ENCODE measurements at places on chromosomes 7 and 10.

GRCh38 chr7:71016401-71016800 is 115.5 kb upstream of the GALNT17 start:
- no peak for DNase-seq

GRCh38 chr7:31778296-31778695 is 91.3 kb downstream of the PPP1R17 start:
- no peak for DNase-seq

DNA sequence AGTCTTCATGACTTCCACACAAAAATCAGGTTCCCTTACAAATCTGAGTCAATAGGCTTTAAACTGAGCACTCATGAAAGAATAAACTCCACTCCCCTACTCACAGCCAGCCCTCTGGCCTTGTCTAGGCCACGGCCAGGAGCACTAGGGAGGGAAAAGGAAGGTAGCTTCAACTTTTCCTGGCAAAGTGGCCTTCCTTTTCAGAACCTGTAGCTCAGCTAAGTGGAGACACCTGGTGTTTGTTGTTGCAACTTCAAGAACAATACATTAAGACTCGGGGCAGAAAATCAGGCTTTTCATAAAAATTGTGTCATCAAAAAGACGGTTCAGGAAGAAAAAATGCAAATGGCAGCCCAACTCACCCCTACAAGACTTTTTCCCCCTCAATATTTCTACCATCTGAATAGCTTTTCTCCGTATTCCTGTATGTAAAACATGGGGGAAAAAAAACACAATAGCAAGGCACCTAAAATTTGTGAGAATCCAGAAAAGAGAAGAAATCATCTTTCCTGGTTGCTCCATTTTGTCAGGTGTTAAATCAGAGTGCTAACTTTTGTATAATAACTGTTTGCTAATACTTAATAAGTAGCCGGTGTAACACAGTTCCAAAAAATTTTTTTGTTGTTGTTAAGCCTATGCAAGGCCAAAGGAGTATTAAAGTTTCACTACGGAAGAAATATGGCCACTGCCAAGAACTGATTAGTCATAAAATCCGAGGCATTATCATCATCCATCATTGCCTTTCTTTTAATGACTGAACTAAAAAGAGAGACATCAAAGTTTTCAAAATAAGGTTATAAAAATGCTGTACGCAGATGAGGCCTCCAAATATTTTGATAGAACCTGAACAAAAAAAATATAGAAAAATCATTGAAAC is 66.2 kb upstream of the ARID5B start:
- DNase-seq, result peak; percentile 7

GRCh38 chr10:50293513-50294313 is 42.4 kb upstream of the ASAH2 start:
- no peak for DNase-seq

DNA sequence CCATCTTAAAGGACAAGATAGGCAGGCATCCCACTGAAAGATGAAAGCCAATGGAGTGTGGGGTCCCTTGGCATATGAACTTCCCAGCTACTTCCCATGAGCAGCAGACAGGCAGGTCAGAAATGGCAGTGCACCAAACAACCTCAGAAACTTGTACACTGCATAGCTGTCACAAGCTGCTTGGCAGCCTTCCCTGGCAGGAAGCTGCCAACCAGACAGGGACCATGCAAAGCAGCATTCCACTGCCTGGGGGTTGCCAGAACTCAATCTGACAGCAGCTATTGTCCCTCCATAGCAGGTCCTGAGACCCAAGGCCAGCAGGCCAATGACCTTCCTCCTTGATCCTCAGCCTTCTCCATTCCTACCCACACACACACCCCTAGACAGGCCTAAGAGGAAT is 139.5 kb downstream of the PLCE1 start:
- DNase-seq, result no peak

- no peak for DNase-seq
Measured at GRCh38 chr7:26538216-26538615, 246.6 kb downstream of the SNX10 start.

DNA sequence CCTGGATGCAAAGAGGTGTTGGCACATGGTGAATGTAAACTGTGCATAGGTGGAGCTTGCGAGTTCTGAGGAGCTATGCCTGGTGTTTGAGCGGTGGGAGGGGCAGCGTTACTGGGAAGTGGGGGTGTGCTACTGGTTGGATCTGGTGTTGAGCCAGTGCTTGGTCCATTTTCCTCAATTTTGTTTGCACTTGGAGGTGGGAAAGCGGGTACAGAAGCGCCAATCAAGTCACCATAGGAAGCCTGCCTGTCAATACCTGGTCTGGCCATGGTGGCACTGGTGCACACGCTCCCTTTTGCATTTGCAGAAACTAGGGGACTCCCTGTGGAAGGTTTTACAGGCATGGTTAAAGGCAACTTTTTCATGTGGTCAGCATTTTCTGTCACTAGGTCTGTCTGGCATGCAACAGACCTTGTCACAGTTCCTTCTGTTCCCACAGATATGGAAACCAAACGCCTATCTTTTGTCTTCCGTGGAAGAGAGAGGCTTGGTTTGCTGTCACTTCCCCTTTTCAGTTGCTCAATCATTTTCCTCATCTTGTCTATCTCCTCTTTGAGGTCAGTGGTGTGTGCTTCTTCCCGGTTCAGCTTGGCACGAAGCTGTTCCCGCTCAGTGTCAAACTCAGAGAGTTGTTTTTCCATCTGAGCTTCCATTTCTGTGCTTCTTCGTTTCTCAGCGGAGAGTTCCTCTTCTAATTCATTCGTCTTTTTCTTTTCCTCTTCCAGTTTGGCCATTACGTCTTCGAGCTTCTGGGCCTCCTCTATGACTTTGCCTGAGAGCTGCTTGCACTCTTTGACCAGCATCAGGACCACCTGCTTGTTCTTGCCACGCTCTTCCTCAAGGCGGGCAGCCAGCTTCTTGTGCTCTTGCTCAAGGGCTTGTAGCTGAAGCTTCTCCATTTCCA is 81.1 kb downstream of the CTTNBP2 start:
- DNase-seq, result no peak

DNA sequence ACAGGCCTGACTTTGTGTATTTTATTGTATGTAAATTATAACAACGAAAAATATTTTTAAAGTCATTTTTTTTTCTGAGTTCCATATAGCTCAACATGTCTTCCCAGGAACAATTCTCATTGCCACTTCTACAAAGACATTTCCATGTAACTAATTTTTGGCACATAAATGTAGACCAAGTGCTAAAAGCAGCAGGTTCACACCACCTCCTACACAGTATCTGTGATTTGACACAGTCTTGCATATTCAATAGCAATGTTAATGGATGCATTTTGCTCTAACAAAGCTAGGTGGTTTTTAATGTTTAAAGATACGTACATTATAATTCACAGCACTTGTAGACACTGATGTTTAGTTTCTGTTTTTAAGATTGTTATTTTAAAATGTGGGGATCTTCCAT is 346.5 kb downstream of the GPAM start:
- DNase-seq, result no peak

DNA sequence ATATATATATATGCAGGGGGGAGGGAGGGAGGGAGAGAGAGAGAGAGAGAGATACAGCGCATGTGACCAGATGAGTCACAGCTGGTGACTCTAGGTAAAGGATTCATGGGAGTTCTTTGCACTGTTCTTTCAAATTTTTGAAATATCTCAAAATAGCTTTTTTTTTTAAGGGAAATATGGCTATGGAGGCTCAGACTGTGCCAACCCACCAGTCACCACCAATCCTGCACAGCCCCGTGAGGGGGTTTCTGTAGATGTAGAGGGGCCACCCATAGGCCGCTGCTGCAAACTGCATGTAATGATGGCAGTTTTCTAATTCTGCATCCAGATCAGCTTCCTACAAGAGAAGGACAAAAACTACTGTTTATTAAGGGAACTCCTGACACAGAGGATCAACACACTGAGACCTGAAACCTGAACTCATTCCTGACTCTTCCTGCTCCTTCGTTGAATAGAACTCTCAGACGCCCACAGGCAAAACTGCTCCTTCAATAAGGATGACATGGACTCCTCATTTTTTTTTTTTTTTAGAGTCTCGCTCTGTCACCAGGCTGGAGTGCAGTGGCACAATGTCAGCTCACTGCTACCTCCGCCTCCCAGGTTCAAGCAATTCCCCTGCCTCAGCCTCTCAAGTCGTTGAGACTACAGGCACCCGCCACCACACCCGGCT is 17.3 kb downstream of the DAGLB start:
- no peak for DNase-seq

- DNase-seq, result no peak
Measured at GRCh38 chr10:130891066-130891465, 420.5 kb downstream of the TCERG1L start.

DNA sequence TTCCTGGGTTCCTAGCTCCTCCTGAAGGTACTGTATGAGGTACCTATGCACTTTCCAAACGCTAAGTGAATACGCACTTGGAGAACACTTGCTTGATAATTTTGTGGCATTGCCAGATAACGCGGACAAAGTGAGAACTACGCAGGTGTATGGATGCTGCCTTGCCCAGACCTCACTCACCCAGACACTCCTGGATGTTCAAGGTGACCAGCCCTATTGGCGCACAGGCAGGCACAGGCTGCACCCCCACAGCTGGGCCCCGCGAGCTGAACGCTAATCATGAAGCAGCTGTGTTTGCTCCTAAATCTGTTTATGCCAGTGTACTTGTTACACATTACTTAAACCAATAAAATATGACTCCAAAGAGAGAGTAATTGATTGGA is 27.3 kb downstream of the DIP2C start:
- DNase-seq, result no peak

DNA sequence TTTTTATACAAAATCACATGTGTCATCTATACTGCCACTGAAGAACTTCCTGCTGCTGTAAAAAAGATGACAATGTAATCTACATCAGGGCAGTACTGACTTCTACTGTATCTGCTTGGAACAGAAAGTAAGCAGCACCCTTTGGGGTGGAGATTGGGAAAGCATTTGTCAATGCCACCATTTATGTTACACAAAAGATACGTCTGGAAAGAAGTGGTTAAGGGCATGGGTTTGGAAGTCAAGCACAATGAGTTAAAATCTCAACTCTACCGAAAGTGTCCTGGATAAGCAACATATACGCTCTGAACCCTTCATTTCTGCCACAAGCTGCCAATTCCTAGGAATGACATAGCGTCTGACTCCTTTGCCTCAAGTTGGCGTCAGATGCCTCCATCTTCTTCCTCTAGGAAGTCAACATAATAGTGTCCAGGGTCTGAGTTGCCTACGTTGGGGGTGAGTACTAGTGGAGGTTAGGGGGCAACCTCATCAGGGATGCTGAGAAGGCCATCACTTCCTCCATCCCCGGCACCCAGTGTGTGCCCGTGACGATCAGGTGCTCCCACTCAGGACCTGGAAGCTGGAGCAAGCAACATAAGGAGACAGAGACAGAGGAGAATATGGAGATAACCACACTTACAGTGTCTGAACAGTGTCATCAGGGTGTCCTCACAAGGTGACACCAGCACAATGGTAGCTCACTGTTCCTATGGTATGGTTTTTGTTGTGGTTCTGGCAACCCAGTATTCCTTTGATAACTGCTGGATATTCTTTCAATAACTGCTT is 58.3 kb downstream of the SGMS1 start:
- no peak for DNase-seq

DNA sequence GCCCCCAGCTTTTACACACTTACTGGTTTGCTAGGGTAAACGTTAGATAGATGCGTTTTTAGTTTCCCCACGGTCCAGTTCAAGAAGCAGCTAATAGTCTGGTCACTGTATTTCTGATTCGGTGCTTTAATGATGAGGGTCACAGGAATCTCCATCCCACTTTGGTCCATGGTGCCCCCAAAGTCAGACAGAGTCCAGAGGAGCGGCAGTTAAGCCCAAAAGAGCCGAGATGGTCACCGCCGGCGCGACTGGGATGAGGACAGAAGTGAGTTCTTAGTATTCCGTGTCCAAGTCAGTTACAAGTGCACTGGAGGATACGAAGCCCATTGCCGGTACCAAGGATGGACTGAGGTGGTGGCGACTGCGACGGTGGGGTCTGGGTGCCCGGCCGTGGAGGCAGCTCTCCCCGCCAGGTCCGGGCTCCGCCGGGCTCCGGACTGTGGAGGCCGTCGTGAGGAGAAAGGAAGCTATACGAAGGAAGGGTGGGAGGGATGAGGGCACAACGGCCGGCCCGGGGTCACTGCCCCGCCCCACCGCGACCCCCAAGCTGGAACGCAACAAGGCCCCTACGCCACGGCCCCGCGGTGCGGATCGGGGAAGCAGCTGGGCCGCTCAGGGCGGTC is 663 bp downstream of the HERPUD2 start:
- DNase-seq, result peak; percentile 21

- no peak for DNase-seq
Measured at GRCh38 chr10:130491693-130492050, 355.5 kb downstream of the GLRX3 start.

Data from CD4-positive, alpha-beta T cell treated with Interleukin-17A for 4 hours (primary cell).